ENCODE measurements at places on chromosomes 5 and 9.

DNA sequence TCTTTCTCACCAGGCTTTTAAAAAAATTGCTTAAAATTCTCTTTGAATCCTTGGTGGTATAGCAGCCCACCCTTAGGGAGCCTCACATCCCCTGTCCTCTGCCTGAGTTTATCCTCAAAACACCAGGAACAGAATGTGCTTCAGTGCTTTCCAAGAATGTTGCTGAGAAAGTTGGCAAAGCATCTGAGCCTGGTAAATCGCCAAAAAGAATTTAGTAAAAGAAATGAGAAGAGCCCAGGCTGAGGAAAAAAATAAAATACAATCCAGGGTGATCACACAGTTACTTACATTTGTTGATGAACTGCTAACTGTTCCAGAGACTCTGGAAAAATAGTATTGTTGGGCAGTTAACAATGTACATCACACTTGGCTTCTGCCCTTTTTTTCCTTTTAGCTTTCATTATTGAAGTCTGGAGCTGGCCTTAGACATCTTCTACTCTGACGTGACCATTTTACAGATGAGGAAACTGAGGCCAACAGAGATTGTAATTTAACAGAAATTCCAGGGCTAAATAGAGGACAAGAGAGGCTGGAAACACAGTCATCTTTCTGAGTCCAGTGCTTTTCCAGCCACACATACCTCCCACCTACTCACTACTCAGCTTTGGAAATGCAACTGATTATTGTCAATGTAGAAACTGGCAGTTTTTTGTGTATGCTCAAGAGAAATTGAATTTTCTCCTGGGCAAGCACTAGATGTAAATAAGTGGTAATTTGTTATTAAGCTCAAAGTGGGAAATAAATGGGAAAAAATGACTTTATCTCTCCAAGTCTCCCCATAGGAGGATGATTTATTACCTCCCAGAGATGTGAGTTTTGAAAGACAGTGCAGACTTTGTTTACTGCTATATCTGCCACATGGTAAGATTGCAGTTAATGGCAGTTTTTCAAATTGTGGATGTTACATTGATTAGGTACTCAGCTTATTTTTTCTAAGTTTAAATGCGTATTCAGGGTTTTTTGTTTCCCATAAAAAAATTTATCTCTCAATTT is 86.7 kb upstream of the ALDH1A1 start:
- DNase-seq: no peak

DNA sequence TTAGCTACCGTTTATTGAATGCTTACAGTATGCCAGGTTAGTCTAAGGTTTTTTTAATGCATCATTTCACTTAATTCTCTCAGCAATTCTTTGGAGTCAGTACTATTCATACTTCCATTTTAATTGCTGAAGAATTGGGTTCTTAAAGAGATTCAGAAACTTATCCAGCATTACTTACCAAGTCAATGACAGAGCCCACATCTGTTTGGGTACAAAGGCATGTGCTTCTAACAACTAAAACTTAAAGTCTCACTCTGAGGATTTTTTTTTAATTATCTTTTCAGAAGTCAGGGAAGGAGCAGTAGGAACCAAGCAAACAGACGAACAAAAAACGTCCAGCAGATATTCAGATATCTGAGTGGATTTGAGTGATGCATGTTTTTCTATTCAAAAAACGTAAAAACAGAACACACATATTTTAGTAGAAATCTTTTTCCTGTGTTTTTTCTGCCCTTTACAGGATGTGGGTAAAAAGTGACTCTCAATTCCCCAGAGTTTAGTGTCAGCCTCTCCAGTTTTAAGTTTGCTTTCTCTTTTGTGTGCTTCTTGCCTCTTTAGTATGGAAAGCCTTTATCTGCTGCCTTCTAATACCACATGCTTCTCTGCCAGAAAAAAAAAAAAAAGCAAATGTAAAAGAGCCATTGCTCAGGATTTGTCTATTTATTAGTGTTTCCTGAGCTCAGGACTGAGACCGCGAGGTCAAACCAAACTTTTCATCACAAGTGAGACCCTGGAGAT is 118.0 kb downstream of the PRKACG start:
- DNase-seq: no peak

DNA sequence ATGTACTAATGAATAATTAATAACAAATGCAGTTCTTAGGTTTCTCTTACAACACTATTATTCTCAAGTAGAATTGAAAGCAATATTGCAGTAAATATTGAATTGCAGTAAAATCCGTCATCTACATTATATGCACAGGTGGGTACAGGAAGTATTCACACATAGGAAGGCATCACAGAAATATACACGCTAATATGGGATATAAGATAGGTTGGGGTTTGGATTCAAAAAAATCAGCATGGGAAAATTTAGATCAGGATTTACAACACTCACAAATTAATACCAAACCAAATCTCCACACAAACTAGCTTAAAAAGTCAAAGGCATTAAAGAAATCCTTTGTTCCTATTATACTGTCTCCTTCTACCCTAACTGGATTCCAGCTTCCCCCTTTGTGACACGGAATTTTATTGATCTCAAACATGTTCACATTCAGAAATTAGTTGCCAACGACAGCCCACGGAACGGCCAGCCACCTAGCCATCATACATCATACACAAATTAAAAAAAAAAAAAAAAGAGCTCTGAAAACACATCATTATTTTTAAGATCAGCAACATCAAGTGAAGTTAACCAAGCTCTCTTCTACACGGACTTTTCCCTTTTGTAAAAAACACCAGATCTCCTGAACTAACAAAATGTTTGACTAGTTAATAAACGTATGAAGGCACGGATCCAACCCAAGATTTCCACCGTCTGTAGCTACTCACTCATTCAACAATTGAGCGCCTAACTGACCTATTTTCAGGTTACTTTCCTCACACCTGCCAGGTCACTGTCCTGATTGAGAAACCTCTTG is 2.2 kb downstream of the NR6A1 start:
- no peak for DNase-seq

- DNase-seq: no peak
Observed at GRCh38 chr9:121836366-121836885, 185.0 kb downstream of the DAB2IP start.

- no peak for DNase-seq
Observed at GRCh38 chr9:116605904-116606341, 81.2 kb upstream of the TRIM32 start.

GRCh38 chr9:129752900-129753729 is at the start of gene PTGES:
Gene PTGES (minus strand): TSS chr9:129753042. CDS start chr9:129753012, 30 bp downstream.
- DNase-seq: peak; percentile 91

GRCh38 chr9:71515626-71516025 is 252.7 kb downstream of the CEMIP2 start:
- no peak for DNase-seq

DNA sequence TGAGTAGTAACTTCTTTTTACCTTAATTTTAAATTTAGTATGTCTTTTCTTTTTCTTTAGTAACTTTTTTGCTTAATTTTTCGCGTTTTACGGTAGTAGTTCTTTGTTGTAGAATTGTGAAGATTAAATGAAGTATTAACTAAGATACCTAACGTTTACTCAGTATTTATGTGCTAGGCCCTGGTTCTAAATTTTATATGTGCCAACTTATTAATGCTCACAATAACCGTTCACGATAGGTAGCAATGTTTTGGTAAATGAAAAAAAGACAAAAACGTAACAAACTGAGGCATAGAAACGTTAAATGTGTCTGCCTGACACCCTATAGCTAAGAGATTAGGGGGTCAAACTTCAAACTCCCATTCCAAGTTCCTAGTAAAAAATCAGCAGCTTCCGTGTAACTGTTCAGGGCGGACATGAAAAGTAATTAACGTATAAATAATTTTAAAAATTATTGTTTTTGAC is 1.2 kb downstream of the MRPS30 start:
- DNase-seq: no peak

GRCh38 chr5:139649082-139649991 is 1.2 kb downstream of the CXXC5 start:
- no peak for DNase-seq

DNA sequence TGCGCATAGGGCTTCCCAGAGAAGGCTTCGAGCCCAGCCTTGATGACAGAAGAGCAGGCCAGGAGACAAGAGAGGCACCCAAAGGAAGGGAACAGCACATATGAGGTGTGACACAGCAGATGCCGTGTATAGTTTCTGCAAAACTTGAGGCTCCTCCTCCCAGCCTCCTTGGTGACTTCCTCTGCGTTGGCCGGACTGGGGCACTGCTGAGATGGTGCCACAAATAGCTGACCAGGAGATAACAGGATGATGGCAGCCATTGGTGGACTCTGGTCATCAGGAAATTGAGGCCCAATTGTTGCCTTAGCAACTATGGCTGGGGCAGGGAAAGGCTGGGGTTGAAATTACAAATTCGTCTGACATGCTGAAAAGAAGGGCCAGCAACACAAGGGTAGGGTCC is 4.8 kb upstream of the ZNF79 start:
- DNase-seq: no peak

GRCh38 chr9:91948597-91949391 is 1.2 kb downstream of the ROR2 start:
- peak; percentile 67 for DNase-seq

GRCh38 chr9:120514405-120514804 is 65.6 kb downstream of the CDK5RAP2 start:
- no peak for DNase-seq

GRCh38 chr5:141313711-141314110 is 6.9 kb downstream of the TAF7 start:
- no peak for DNase-seq

DNA sequence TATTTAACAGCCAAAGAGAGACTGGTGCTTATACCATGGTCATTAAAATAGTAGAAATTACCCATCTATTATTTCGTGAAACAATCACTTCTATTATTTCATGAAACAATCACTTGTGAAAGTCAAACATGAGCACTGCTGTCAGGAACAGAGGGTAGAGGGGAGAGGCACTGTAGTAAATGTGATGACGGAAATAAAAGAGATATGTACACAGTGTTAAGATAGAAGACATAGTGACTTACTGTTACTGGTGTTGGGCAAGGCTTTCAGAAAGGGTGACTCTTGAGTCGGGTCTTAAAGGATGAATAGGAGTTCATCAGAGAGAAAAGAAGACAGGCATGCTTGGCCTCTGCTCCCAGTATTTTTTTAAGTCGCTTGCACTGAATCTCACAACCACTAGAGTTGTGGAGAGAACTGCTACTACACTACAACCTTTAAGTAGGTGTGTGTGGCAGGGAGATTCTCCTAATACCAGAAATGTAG is 162.6 kb upstream of the GNA14 start:
- DNase-seq: no peak

- no peak for DNase-seq
Observed at GRCh38 chr5:98433673-98434072, 339.8 kb upstream of the RGMB start.

DNA sequence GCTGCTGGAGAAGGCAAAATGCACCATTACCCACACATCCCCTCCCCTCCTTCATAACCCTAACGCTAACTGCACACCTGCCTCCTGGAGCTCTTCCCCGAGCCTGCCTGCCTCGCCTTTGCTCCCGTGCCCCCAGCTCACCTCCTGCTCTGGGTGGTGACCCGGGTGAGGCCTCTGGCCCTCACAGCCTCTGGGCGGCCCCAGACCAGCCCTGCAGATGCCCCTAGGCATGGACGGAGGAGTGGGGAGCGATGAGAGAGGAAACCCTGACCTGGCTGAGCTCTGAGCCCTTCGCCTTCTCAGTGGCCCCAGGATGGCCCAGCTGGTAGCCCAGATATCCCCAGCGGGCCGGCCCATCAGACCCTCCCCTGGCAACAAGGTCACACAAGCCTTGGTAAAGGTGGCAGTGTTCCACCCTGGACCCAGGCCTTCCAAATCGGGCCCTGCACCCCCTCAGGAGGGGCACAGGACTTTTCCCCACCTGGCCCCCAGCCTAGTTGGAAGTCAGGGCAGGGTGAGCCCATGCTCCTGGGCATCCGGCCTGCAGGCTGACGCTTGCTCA is 14.5 kb upstream of the CAMSAP1 start:
- DNase-seq: no peak

GRCh38 chr5:132608107-132608506 is 49.9 kb upstream of the IL13 start:
- DNase-seq: no peak

- DNase-seq: no peak
Observed at GRCh38 chr5:33901156-33901555, 9.4 kb upstream of the ADAMTS12 start.

DNA sequence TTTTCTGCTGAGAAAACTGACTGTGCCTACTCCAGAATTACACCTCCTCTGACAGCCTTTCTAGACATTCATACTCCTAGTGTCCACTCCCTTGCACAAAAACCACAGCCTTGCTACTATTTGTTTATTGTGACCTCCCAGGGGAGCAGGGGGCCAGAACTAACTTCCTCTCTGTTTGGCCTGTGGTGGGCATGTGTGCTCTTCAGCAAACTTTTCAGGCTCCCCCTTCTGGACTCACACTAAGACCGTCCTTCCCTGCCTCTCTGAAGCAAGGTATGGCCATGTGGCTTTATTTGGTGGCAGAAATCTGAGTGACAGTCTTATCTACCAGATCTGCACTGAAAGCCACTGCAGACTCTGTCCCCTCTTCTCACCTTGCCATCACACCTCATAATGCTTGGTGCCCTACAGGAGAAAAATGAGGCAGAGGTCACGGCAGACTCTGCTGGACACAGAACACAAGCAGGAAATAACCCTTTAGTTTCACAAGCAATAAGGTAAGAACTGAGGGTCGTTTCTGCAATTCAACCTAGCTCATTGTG is 28.2 kb downstream of the LIFR start:
- no peak for DNase-seq

- DNase-seq: no peak
Observed at GRCh38 chr5:131406076-131406475, 142.2 kb downstream of the CDC42SE2 start.

- no peak for DNase-seq
Observed at GRCh38 chr9:127898433-127899127, 823 bp downstream of the ST6GALNAC6 start.

GRCh38 chr5:54415896-54416601 is 39.5 kb upstream of the HSPB3 start:
- DNase-seq: no peak

DNA sequence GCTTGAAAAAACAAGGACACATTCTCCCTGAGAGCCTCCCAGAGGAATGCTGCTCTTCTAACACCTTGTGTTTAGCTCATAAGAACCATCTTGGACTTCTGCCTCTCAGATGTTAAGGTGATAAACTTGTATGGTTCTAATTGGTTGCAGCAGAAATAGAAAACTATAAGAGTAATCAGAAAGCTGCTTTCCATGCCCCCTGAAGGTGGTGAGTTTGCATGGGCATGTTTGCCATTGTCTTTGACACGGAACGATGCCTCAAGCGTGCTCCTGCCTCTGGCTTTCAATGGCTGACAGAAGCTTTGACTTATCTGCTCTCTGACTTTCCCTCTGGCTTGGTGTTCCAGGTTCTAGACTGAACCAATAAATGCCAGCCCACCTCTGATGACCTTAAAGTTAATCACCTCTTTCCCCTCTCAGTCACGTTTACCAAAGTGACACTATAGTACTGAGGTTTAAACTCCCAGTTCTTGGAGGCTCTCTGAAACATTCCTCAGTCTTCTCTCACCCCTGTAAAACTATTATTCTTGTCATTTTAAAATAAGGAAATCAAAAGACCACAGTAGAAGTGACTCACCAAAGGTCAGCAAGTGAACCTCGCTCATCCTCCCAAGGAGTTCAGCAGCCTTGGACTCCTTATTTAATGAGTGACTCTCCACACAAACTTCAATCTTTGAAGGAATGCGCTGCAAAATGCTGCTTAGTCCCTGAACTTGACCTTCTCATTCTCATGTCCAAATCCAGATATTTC is 103.6 kb downstream of the PIK3R1 start:
- peak; percentile 74 for DNase-seq

Data from A549 (cell line).